Kidney epithelial cell (primary cell): ENCODE measurements at places on chromosomes 12 and 14.

DNA sequence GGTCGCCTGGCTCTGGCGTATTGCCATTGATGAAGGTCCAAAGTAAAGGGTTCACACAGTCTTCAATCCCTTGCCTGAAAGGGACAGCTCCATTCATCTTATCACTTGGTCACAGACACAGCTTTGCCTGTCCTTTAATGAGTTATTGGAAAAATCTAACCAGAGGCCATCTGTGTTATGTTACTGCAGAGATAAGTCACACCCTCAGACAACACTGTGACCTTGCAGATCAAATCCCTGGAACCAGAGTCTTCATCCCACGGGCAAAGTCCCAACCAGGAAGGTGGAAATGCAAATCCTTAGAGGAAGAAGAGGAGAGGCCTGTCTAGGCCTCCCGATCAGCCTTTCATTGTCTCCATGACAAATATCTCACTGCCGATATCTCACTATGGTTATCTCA lies 68.3 kb upstream of the SCN8A start:
- no peak for DNase-seq

DNA sequence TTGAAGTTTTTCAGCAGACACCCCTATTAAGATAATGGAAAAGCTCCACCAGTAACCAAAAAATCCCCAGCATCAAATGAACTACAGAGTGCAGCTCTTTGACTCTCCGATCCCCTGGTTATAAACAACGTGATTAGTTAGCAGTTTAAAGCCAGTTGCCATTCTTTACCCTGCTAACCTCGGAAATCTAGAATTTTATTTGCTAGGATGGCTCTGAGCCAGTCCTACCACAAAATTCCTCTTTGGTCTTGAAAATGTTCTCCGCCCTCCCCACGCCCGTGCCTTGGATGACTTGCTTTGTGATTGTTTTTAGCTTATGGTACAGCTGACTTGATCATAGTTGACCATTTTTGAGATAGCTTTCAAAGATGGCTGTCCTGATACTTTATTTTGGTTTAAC lies 1.2 kb downstream of the KLHDC2 start:
- DNase-seq, result no peak

GRCh38 chr12:27541031-27541719 lies 17.2 kb downstream of the PPFIBP1 start:
- no peak for DNase-seq

GRCh38 chr14:92922883-92923743 lies at the start of gene CHGA:
Gene CHGA (plus strand): TSS chr14:92923150. CDS start chr14:92923360, 210 bp downstream.
- DNase-seq, result no peak

GRCh38 chr12:60644076-60644475 lies 1048.2 kb downstream of the SLC16A7 start:
- no peak for DNase-seq

- no peak for DNase-seq
Observed at GRCh38 chr12:24416423-24417109, 467.1 kb upstream of the SOX5 start.

DNA sequence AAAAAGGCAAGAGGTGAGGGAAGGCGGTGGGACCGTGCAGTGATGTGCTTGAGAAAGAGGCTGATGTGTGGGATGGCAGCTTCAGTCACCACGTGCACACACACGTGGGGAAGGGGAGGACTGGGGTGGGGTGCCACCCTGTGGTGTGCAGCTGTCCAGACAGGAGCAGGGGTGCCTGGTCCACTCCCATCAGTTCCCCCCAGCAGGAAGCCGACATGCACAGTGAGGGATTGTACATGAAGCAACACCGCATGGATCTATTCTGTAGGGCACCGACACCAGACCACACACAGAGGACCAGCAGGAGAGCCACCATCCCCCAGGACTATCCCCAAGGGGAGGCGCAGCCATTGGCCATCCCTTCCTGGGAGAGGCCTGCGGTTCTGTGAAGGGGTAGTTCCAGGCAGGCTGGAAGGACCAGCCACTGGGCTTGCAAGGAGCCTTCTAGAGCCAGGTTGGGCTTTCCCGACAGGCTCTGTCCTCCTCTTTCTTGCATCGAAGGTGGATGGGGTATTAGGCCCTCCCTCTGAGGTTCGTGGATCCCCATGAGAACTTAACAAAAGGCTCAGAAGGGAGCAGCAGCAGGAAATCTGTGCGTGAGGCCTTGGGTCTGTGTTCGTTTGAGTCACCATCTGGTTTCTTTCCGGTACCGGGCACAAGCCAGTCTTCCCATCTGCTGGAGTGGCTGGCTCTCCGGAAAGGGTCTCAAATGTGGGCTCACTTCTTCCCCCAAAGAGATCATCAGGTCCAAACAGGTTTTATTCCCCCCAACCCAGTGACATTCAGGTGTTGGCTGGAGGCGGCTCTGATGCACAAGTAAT lies 59.8 kb downstream of the PLEKHG3 start:
- DNase-seq, result no peak

GRCh38 chr12:84166812-84167211 lies 745.8 kb downstream of the SLC6A15 start:
- DNase-seq, result no peak
